A549 treated with dexamethasone at 1 μM for 4 hours (cell line): ENCODE measurements at places on chromosomes 5 and 9. TPM values are rescaled to one million over a fixed set of nuclear protein-coding genes. Genes with fewer than 3 reads are reported as not detected.

Gene STC2
- 33.1 to 44.7 TPM (median 36.9 TPM) in 5 replicates for total RNA-seq

Gene DMRT3
- total RNA-seq, result not detected in 5 replicates

Gene UGT3A2
- not detected in 5 replicates for total RNA-seq

Gene ANKRA2
- 9.1 to 12.8 TPM (median 10.8 TPM) in 5 replicates for total RNA-seq

Gene SLC38A9
- total RNA-seq, result 19.9 to 26.2 TPM (median 25.3 TPM) in 5 replicates

Gene IFNA21
- not detected in 5 replicates for total RNA-seq

Gene MLANA
- not detected in 5 replicates for total RNA-seq

Gene MARVELD2
- 2.7 to 3.5 TPM (median 2.8 TPM) in 5 replicates for total RNA-seq

Gene PCDHA9
- 0.01 TPM in 1 of 5 replicates, not detected in the others for total RNA-seq

Gene GABRA6
- total RNA-seq, result not detected in 5 replicates

Gene TYRP1
- not detected in 5 replicates for total RNA-seq

Gene SCGB3A2
- total RNA-seq, result not detected in 5 replicates

Gene PCDHGB1
- 1.5 to 2.2 TPM (median 1.8 TPM) in 5 replicates for total RNA-seq

Gene RMRP
- total RNA-seq, result 4.7 to 10.3 TPM (median 5.3 TPM) in 3 of 5 replicates, not detected in the others

Gene TICAM2
- total RNA-seq, result 0.87 to 1.5 TPM (median 1.1 TPM) in 5 replicates

Gene NMUR2
- 0.05 to 0.22 TPM (median 0.11 TPM) in 3 of 5 replicates, not detected in the others for total RNA-seq

Gene LOX
- total RNA-seq, result 1.1 to 2.5 TPM (median 1.6 TPM) in 5 replicates

Gene ACTBL2
- 0.05 to 0.07 TPM (median 0.06 TPM) in 3 of 5 replicates, not detected in the others for total RNA-seq

Gene CAST
- 156 to 206 TPM (median 183 TPM) in 5 replicates for total RNA-seq

Gene CD72
- 0.18 to 0.42 TPM (median 0.29 TPM) in 4 of 5 replicates, not detected in the other for total RNA-seq

Gene NR5A1
- 0.11 to 0.21 TPM (median 0.12 TPM) in 4 of 5 replicates, not detected in the other for total RNA-seq

Gene MARCOL
- not detected in 5 replicates for total RNA-seq

Gene NEUROG1
- not detected in 5 replicates for total RNA-seq

Gene LIFR
- 7.1 to 13.4 TPM (median 11.1 TPM) in 5 replicates for total RNA-seq

Gene SERF1B
- total RNA-seq, result 67.5 to 94.1 TPM (median 72.3 TPM) in 5 replicates

Gene CARTPT
- total RNA-seq, result not detected in 5 replicates

Gene ANXA6
- 43.9 to 53.1 TPM (median 47.6 TPM) in 5 replicates for total RNA-seq

Gene CCDC152
- total RNA-seq, result 0.06 TPM in 1 of 5 replicates, not detected in the others

Gene MTX3
- 5.7 to 7.8 TPM (median 6.9 TPM) in 5 replicates for total RNA-seq
